ENCODE measurements at places on chromosomes 12 and 14.

DNA sequence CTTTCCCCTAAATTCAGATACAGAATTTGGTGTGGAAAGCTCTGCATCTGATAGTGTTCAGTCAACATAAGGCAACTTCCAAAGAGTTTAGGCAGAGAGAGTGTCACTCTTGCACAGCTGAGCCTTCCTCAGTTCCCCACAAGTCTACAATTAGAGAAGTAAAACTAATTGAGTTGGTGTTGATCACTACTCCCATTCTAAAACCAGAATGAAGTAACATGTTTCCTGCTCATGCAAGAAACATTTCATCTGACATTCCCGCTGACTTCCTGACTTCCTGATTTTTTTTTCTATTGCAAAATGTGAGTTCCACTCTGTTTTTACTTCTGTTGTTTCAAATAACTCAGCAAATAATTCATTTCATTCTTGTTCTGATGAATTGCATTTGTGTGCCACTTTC is 271.0 kb downstream of the ALG10B start:
- no peak for DNase-seq

DNA sequence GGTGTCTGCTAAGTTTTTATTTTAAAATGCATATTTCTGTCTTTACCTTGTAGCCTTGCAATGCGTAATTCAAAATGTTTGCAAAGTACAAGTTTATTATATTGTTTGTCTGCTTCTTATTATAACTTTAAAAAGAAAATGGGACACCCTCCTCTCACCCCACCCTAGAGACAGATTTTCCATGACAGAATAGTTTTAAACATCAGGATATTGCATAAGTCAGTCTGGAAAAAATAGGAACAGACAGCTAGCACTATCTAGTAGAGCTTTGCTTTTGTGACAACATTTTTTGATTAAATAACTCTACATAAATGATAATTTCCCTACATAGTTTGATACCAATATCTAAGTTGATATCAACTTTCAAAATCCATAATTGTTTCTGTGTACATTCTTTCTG is 71.3 kb downstream of the PDE3A start:
- DNase-seq, result no peak

DNA sequence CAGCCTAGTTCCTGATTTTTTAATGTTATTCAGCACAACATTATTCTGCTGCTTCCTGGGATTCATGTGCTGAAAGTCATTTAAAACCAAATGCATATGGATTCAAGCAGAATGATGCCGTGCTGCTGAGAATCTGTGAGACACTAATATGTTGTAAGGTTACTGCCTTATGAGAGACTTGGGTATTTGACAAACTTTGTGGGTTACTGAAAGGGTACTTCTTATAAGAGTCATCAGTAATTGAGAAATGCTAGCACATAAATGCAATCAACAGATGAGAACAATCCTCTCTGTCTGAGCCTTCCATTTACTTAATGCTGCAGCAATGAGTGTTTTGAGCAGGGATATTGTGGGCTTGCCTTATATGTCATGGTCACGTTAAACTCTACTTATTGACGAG is 175.7 kb downstream of the NPAS3 start:
- DNase-seq, result no peak

- DNase-seq, result no peak
These were observed 14.1 kb downstream of the AKT1 start for GRCh38 chr14:104781271-104782077.

DNA sequence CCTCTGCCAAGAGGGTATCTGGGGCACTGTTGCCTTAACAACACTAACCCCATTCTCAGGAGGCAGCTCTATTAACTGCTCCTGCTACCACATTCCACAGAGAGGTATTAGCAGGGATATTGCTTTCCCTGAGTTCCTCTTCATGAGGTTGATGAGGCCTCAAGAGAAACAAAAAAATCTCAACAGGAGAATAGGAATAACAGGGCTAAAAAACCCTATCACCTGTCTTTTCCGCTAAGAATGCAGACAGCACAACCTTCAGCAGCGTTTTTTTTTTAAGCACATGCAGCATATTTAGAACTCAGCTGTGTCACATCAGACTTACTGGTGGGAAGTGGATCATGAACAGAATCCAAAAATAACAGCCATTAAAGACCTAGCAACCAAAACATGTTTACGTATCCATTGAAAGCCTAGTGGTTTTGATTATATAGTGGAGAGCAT is 29.2 kb downstream of the ATF7 start:
- DNase-seq, result no peak

DNA sequence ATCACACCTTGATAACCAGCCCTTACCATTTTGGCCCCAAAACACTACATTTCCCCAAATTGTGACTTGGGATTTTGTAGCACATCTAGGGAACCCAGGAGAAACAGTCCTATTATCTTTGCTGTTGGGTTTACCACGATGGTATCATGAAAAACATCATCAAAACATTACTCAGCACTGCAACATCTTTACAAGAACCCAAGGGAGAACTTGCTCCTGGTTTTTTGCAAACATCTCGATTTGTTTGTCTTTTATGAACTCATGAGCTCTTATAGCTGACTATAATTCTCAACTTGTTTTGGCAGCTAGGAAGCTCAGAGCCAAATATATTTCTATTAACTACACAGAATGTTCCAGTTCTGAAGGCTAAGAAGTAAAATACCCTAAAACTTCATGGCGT is 65.7 kb downstream of the TBX5 start:
- DNase-seq, result no peak

- no peak for DNase-seq
These were observed 33.2 kb upstream of the KCNH3 start for GRCh38 chr12:49505672-49506071.

DNA sequence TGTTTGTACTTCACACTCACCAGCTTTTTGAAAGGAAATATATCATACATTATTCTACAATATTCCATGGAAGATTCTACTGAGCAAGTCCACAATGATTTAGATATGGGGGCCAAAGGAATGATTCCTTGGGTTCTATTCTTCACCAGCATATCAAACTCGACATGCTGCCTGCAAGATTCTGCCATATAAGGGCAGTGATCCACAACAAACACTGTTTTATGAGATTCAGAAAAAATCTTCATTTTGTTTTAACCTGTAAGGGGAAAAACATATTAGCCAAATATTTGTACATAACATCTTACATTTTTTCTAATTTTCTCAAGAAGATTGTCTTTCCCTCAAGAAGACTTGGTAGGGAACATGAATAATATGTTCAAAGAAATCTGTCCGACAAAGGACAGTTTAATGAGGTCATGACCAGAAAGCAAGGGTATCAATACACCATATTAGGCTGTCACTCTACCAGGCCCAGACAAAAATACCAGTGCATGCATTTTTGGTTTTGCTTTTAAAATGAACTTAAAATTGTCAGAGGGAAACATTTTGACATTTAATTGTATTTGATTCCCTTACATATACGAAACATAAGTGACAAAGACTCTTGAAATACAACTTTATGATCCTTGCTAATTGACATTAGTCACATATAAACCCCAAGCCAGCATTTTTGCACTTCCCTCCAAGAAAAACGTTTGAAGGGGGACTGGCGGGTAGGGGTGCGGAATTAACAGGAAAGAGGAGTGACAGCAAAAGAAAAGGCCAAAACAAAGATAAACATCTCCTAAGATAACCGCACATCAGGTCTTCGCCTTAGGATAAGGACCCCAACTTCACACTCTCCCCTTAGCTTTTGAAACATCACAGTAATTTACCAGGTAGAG is 980 bp downstream of the INTS13 start:
- no peak for DNase-seq

GRCh38 chr12:101850199-101850598 is 19.4 kb upstream of the GNPTAB start:
- no peak for DNase-seq

DNA sequence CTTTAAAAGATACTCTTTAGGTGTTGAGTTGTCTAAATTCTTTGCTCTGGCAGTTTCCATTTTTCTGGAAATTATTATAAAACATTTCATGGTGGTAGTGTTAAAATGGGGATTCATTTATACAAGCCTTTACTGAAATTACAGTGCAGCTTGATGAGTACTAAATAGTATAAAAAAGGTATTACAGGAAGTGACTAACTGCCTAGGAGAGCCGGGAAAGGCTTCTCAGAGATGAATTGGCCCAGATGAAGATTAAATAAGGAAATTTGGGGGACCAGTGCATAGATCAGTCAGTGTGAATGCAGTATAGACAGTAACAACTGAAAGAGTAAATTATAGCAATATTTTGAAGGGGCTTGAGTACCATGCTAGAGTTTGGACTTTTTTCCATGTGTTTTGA is 7.5 kb downstream of the PSMA6 start:
- DNase-seq, result no peak

Data from stimulated activated CD4-positive, alpha-beta T cell treated with anti-CD3 and anti-CD28 coated beads, Interleukin-4, amount 100 ng/mL, for 1 hour (primary cell).